PC-9 (cell line): ENCODE measurements at places on chromosomes 3 and 15. TPM values are rescaled to one million over a fixed set of nuclear protein-coding genes. Genes with fewer than 3 reads are reported as not detected.

Gene THAP10
- 4.2 and 5.5 TPM in 2 replicates for total RNA-seq

Gene LDHAL6B
- not detected in 2 replicates for total RNA-seq

Gene SKOR1
- total RNA-seq = 0.13 and 0.40 TPM in 2 replicates

Gene SLC22A13
- 0.40 and 0.44 TPM in 2 replicates for total RNA-seq

Gene PDCD6IP
- total RNA-seq = 203 and 209 TPM in 2 replicates

Gene SMCO1
- total RNA-seq = not detected in 2 replicates

GRCh38 chr15:37131621-37132020 is 31.3 kb upstream of the MEIS2 start:
- DNase-seq = no peak

DNA sequence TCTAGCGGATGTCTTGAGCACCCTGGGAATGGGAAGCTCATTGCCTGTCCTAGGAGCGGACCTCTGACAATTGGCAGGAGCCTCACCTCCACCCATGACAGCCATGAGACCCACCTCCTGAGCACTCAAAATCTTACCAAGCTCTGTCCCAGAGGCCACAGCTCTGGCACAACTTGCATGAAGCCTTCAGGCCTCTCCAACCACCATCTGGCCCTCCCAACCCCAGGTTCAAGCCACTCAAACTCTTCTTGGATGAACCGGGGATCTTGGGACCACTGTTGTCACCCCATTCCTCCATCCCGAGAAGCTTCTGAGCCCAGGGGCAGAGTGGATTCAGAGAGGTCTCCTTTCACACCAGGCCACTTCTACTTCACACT is 1.5 kb downstream of the VIPR1 start:
- no peak for DNase-seq

DNA sequence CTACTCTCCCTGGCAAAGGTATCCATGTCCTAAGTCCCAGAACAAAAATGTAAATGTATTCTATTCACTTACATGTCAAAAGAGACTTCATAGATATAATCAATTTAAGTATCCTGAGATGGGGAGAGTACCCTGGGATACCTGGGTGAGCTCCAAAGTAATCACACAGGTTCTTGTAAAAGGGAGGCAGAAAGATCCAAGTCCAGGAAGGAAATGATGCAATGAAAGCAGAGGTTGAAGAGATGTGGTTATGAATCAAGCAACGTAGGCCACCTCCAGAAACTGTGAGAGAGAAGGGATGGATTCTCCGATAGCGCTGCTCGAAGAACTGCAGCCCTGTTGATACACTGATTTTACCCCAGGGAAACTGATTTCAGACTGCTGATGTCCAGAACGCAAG is 93.9 kb upstream of the VGLL3 start:
- no peak for DNase-seq

- no peak for DNase-seq
These were observed 105.4 kb downstream of the CLASP2 start for GRCh38 chr3:33612607-33613006.

DNA sequence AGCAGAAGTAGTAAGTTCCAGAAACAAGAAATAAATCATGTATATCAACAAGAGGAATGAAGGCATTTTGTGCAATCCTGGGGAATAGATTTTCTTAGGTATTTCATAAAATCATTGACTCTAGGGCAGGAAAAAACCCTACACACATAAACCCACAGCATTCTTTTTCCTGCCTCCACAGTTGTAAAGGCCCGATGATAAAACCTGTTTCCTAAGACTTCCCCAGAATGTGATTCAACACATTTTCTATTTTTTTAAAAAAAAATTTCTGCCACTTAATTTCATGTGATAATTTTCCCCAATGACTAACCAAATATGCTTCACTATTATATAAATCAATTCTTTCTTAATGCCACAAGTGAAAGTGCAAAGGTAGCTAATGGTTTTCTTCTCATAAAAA is 407.0 kb downstream of the FHIT start:
- DNase-seq = no peak

- DNase-seq = no peak
These were observed 516.3 kb upstream of the CADM2 start for GRCh38 chr3:84442533-84442932.

DNA sequence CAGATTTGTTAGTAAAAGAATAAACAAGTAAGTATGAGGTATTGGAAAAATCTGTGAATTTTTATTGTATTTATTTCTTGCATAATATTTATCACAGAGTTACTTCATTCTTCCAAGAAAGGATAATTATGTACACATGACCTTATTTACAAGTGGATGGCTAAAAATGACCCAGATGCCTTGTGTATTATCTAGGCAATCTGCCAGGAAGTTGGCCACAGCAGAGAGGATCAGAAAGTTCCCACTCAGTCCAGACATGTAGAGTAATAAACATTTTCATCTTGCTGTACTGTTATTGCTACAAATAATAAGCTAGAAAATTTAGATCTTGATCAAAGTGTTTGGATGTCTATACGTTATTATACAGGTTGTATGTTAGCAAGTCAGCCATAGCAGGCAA is 317.1 kb downstream of the EPHA6 start:
- DNase-seq = no peak

GRCh38 chr15:60713119-60714084 is 234.5 kb upstream of the ICE2 start:
- DNase-seq = no peak

DNA sequence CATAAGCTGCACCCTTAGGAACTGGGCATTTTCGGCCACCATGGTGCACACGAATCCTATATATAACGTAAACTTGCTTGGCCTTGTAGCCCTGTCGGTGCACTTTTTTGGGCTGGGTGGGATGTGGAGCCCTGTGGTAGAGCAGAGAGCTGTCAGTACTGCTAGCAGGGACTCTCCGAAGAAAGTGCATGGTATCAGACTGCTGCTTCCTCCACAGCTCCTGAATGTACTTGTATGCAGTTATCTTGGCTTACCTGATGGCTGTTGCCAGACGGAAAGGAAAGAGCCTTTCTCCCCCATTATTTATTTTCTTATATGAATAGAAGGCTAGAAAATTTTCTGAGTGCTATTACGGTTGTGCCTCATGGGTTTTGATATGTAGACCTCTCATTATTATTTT is 8.4 kb downstream of the GALK2 start:
- DNase-seq = no peak
